ENCODE measurements at places on chromosomes 12 and 14.
A peak's percentile ranks its signal among the peaks of the same experiment; 100 is the strongest.

DNA sequence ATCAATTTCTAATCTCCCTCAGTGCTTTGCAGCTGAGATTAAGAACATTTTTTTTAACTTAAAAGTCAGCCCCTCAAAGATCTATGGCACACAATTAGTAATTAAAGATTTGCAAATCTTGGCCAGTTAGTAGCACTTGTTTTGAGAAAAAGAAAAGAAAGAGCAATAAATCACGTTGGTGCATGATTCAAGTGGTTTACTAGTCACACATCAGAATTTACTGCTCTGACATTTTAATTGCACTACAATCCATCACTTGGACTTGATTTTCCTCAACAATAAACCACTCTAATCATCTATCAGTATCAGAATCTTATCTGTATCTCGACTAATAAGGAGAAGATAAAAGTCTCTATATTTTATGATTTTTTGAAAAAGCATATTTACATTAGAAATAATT is 154.3 kb downstream of the HELB start:
- no peak for DNase-seq

DNA sequence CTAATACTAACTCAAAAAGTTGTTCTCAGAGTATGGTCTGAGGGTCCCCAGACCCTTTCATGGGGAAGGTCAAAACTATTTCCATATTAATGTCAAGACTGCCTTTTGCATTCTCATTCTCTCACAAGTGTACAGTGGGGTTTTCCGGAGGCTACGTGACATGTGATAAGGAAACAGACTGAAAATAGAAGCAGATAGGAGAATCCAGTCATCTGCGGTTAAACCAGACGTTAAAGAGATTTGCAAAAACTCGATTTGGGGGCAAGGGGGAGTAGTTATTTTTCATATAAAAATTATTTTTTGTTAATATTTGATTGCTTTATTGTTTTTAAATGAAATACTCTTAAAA is 1.0 kb upstream of the NAP1L1 start:
- DNase-seq: peak; percentile 9

GRCh38 chr12:84756961-84757360 is 155.6 kb downstream of the SLC6A15 start:
- no peak for DNase-seq

DNA sequence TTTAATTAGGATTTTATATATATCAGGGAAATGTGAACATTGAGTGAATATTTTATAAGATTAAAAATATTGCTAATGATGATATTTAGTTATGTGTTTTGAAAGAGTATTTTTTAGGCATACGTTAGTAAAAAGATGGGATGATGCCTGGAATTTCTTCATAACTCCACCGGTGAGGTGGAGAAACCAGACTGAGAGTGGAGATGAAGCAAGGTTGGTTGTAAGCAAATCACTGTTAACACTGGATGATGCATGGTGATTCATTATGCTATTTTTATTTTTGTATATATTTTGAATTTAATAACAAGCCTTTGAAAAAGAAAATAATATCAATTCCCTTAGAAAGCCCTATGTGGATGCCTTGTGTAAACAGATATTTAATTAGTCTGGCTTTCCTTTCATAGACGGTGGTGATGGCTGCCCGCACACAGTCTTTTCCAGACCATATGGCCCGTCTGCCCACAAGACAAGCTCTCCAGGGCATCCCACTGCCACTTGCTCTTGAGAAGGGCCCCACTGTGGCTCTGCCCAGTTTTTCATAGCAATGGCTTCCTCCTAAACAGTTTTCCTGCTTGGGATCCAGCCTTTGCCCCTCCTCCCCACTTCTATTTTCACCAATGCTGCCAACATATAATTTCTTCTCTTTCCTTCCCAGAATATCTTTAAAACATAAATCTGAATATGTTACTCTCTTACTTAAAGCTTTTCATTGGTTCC is 95.4 kb downstream of the HELB start:
- no peak for DNase-seq

DNA sequence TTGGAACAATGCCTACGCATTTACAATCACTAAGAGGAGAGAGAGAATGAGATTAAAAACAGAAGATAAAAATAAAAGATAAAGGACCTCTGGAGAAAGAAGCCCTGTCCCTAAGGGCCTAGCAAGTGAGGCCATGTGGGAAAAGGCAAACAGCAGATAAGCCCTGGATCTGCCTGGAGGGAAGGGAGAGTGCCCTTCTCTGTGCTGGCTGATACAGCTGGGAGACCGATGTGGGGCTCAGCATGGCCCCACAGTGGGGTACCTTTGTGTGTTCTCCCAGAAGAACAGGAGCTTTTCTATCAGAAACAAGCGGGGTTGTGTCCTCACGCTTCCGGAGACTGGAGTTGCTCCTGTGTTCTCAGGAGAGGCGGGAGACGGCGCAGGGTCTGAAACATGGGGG is 59.9 kb downstream of the TMCC3 start:
- no peak for DNase-seq

DNA sequence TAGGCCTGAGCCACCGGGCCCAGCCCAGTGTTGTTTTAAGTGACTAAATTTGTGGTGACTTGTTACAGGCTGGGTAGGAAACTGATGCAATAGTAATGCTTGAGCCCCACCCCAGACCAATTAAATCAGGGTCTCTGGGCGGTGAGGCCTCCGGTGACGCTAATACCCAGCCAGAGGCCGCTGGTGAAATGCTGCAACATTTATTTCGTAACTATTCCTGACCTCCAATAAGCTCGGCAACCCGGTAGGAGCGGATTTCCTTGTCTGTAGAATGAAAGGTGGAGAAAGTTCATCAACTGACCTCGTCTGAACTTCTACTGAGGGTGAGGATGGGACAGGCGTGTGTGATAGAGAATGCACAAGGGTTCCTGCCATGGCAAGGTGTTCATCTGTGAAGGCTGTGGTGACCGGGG is 42.3 kb downstream of the FZD10 start:
- no peak for DNase-seq

Data from activated naive CD8-positive, alpha-beta T cell treated with anti-CD3 and anti-CD28 coated beads, Interleukin-2, amount 50 U/mL, for 16 hours (primary cell).